Activated naive CD8-positive, alpha-beta T cell treated with anti-CD3 and anti-CD28 coated beads, Interleukin-2, amount 50 U/mL, for 16 hours (primary cell): ENCODE measurements at places on chromosomes 1 and 21.

DNA sequence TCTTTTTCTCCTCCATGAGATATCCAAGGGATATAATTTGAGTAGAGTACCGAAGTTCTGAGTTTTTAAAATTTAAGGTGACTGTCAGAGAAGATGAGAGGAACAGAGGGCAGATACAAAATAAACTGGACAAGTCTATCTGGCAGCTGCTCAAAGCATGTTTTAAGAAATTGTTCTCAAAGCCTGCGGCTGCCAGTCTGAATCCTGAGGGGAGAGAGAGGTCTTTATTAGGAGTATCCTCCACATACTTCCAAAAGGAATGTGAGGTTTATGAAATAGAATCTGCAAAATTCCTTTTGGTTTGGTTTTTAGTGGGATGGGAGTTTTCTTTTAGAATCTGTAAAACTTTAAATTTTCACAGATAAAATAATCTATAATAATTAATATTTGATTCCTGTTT lies 41.3 kb downstream of the TTC13 start:
- DNase-seq = no peak

DNA sequence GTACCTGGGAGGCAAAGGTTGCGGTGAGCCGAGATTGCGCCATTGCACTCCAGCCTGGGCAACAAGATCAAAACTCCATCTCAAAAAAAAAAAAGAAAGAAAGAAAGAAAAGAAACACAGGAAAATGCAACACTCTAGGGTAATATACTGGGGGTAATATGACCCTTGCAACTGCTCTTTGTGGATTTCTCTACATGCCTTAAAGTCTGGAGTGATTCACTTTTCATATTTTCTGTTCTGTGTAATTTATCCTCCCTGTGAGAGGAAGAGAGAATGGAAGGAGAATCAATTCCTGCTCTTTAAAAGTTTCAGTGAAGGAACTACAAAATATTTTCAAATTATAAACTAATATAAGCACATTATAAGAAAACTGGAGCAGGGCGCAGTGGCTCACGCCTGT lies 22.7 kb downstream of the RIT1 start:
- DNase-seq = no peak

GRCh38 chr1:159946242-159947187 lies 1.1 kb upstream of the IGSF9 start:
- DNase-seq = no peak

GRCh38 chr1:212794561-212795014 lies 2.9 kb downstream of the TATDN3 start:
- no peak for DNase-seq

DNA sequence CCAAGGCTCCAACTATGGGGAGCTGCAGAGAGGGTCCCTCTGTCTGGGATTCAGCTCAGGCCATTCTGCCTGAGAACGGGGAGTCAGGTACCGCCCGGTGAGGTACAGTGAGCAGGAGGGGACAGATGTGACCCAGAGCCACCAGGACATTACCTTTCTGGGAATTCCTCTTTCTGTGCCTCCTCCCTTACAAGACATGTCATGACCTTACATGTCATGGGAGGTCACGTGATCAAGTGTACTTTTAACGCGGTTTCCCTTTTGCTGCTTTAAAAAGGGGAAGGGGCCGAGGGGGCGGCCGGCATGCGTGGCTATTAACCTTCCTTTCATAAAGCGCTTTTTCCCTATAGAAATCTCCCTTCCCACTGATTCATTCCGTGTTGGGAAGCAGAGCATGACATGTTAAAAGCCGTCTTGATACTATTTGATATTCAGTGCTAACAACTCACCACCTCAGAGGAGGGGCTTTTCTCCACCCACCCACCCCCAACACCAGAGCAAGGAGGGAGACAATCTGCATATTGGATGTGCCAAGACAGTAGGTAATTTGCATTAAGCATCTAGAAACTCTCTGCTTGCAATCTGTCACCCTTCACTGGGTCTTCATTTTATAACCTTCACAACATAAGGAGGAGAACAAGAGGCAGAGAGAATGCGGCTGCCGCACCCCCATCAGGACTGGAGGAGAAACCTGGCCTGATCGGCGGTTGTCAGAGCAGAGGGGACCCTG lies 113.6 kb upstream of the VAMP3 start:
- DNase-seq = no peak

DNA sequence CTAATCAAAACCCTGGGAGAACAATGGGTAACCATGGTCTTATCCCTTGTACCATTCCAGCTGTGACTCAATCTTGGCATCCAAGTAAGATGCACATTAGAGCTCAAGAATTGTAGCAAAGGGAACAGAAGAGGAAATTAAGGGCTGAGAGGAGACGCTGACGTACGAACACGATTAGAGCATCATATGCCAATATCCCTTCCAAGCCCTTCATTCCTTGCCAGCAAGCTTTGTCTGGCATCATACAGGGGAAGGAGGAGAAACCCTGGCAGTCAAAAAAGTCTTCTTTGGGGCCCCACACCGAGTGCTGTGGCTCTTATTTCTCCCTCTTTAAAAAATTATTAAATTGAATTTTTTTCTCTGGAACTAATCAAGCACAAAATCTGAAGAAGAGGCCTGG lies 120.9 kb downstream of the ASTN1 start:
- no peak for DNase-seq

- no peak for DNase-seq
These were observed 200.9 kb downstream of the PLPP3 start for GRCh38 chr1:56378341-56379070.
